Skin of body (tissue), 3 donors: ENCODE measurements at places on chromosomes 7 and 10.

- DNase-seq: peak; percentile 6
Measured at GRCh38 chr10:33917069-33917780, 582.8 kb upstream of the NRP1 start.

DNA sequence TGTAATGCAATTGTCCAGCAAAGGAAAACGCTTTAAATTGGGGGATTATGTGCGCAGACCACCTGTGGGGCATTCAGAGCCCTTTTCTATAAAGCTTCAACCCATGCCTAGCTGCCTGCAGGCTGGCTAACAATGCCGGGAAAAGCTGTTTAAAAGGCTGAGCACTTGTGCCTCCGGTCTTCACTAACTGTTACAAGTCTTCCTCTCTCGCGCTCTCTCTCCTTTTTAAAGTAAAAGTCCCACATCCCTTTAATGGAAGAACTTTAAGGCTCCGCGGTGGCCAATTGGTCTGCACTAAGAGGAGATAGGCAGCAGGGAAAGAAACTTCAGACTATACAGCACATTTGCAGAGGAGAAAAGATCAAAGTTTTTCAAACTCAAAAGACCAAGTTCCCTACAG is 4.6 kb downstream of the FZD8 start:
- DNase-seq: no peak

- DNase-seq: peak; percentile 19
Measured at GRCh38 chr7:156640949-156641485, 443 bp downstream of the RNF32 start.

GRCh38 chr7:145534301-145534700 is 582.3 kb upstream of the CNTNAP2 start:
- DNase-seq: no peak

GRCh38 chr10:110134917-110135316 is 72.5 kb upstream of the MXI1 start:
- no peak for DNase-seq

- no peak for DNase-seq
Measured at GRCh38 chr7:143878884-143879283, 23.1 kb downstream of the TCAF1 start.

GRCh38 chr7:111199643-111200042 is 108.7 kb downstream of the LRRN3 start:
- DNase-seq: no peak

DNA sequence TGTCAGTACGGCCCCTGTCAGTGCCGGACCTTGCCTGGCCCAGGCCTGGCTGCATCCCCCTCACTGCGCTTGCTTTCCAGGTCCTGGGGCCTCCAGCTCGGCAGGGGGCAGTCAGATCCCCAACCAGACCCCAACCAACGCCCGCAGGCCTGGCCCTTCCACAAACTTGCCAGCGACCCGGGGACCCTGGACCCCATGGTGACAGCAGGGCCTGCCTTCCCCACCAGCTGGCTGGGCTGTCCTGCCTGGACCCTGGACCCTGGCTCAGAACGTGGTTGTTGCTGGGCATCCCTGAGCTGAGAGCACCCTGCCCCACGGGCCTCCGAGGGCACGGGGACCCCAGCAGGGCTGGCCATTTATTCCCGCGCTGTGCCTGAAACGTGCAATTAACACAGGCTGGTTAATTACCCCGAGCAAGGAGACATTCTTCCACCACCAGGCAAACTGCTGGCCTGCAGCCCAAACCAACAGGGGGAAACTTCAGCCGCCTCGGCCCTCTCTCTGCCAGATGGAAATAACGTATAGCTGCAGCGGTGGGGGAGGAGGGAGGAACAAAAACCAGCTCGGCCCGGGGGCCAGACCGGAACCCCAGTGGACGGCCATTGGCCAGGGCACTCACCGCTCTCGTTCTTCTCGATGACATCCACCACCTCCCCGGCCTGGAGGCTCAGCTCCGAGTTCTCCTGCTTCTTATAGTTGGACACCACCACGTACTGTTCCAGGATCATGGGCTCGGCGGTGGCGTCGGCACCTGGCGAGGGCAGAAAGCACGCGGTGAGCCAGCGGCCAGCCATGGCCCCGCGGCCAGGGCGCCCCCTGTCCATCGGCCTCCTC is 167.1 kb downstream of the NEURL1 start:
- DNase-seq: no peak

DNA sequence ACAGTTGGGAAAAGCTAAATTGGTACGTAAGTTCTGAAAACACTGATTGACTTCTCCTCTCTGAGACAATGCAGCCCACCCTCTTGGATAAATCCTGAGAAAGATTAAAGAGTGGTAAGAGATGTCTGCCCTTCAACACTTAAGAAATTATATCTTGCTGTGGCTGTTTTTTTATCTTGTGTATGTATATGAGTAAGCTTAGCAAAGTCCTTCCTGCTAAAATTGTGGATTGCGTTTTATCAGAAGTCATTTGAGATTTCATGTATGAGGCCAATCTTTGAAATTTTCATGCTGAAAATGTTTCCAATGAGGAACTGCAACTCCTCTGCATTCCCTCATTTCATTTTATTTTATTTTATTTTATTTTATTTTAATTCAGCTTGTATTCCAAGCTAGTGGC is 106.2 kb upstream of the INHBA start:
- no peak for DNase-seq

- no peak for DNase-seq
Measured at GRCh38 chr7:33262476-33262875, 133.1 kb downstream of the BBS9 start.
